ENCODE measurements at places on chromosomes 1 and 21.
A peak's percentile ranks its signal among the peaks of the same experiment; 100 is the strongest.

GRCh38 chr1:6351480-6352137, 42.0 kb downstream of the ACOT7 start:
- no peak for DNase-seq

GRCh38 chr1:240462766-240463395, 149.1 kb downstream of the GREM2 start:
- no peak for DNase-seq

DNA sequence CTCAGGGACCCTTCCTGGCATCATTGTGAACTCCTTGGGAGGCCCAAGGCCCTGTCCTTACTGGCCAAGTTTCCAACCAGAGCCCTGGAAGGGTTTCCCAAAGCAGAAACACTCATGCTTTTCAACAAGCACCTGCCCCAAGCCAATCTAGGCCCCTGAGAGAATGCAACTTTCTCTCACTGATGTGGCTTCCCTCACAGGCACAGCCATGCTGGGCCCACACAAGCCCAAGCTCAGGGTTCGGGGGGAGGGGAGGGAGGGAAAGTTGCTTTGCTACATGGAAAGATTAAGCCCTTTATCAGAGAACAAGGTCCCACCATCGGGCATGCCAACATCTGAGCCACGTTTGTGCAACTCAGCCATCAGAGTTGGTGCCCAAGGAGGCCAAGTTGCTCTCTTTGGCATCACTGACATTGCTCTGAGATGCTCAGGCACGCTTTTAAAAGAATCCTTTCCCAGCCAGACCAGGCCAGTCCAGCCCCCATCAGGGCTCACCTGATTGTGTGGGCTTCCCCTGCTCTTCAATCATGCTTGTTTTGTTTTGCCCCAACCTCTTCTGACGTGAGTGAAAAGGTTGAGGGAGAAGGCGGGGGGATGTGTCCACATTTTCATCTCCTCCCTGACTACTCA, 43.5 kb downstream of the RIMS3 start:
- DNase-seq, result no peak

- DNase-seq, result no peak
Measured at GRCh38 chr1:62621907-62622306, 24.6 kb downstream of the ANGPTL3 start.

DNA sequence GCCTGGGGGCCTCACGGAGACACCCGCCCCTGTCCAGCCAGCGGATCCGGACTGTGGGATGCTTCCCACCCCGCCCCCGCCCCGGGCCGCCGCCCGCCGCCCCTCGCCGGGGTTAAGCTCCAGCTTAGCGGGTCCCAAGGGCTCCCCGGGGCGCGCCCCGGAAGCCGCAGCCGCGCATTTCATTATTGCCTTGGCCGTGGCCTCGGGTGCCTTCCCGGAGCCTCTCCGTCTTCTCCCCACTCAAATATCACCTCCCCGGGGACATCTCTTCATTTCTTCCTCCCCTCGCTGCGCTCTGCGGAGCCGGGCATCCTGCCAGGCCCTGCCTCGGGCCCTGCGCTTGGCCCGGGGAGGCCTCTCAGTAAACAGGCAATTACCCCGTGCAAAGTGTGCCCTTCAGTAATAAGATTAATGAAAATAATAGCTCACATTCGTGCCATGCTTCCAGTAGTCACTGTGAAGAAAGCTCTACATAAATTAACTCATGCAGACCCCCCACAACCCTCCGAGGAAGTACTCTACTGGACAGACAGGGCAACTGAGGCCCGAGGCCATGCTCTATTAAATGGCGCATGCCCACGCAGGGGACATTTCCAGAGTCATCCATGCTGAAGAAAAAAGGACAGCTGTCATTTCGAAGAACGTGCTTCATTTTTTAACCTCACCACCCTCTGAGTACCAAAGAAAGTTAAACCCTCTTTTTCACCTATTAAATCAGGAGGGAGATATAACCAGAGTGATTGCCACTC, 49.9 kb upstream of the LAPTM5 start:
- DNase-seq, result no peak

- no peak for DNase-seq
Measured at GRCh38 chr1:204141131-204141530, 10.7 kb downstream of the ETNK2 start.

DNA sequence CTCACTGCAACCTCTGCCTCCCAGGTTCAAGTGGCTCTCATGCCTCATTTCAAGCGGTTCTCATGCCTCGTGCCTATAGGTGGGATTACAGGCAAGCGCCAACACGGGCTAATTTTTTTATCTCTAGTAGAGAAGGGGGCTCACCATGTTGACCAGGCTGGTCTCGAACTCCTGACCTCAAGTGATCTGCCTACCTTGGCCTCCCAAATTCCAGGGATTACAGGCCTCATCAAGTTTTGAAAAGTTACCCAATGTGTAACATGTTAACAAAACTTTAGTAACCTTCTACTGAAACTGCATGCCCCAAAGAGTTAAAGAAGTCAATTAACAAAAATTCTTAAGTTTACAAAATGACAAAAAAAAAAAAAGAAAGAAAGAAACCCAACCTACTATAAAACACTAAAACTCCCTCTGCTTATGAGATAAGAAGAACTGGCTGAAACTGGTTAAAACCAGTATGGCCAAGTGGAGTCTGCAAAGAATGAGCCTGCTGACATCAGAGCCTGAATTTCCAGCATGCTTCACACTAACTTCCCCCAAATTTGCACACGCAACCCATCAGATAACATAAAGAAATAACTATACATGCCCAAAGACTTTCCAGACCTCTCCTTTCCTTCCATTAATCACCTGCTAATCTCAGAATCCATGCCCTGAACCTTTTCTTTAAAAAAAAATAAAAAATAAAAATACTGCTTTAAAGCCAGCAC, 25.5 kb upstream of the PSMG1 start:
- no peak for DNase-seq

DNA sequence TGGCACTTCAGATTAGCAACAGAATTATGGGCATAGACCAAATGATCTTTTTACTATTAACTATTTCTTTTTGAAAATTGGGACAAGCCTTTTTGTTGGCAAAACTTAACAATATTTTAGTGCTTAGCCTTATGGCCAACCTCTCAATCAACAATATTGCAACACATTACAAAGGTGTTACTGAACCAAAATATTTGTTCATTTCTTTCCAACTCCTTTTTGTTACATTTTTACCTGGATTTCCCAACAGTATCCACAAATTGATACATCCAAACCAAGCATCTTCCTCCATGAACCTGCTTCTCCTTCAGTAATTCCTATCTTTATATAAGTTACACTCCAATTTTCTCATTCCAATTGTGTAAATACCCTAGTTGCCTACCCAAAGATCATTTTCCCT, 1.5 kb upstream of the AMPD1 start:
- no peak for DNase-seq

GRCh38 chr1:234400773-234401172, 27.5 kb downstream of the COA6 start:
- DNase-seq, result peak; percentile 32

GRCh38 chr1:187871177-187871845, 1042.6 kb downstream of the PLA2G4A start:
- no peak for DNase-seq

- DNase-seq, result no peak
Measured at GRCh38 chr1:183954496-183954895, 83.0 kb downstream of the COLGALT2 start.

DNA sequence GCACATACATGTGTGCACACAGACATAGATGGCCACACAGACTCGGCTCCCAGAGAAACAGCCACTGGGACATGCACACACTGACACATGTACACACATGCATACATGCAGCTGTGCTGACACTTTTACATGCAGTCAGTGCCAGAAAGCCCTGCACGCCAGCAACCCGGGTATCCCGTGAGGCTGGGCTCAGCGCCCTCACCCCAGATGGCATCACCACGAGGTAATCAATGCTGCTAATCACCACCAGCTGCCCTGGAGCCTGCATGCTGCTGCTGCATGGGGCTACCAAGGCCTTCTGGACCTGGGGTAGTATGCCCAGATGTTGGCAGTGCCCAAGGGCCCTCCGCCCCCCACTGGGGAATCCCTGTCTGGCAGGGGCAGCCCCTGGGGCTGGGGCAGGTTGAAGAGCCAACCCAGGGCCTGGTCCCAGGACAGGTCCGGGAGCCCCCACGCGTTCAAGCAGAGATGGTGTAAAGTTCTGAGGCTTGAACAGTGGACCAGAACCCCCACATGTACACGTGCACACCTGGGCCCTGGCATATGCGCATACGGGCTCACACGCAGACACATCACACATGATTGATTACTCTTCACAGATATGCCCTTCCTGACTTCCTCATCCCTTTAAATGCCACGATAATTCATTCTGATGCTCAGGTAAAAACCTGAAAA, 2.7 kb upstream of the COL16A1 start:
- no peak for DNase-seq

- no peak for DNase-seq
Measured at GRCh38 chr1:169090900-169091311, 15.6 kb upstream of the ATP1B1 start.

- DNase-seq, result no peak
Measured at GRCh38 chr1:25134801-25135461, 97.4 kb downstream of the SYF2 start.

GRCh38 chr1:32263744-32264143, 12.7 kb downstream of the LCK start:
- DNase-seq, result peak; percentile 25

GRCh38 chr1:41380979-41381691, 19.9 kb downstream of the FOXO6 start:
- no peak for DNase-seq

DNA sequence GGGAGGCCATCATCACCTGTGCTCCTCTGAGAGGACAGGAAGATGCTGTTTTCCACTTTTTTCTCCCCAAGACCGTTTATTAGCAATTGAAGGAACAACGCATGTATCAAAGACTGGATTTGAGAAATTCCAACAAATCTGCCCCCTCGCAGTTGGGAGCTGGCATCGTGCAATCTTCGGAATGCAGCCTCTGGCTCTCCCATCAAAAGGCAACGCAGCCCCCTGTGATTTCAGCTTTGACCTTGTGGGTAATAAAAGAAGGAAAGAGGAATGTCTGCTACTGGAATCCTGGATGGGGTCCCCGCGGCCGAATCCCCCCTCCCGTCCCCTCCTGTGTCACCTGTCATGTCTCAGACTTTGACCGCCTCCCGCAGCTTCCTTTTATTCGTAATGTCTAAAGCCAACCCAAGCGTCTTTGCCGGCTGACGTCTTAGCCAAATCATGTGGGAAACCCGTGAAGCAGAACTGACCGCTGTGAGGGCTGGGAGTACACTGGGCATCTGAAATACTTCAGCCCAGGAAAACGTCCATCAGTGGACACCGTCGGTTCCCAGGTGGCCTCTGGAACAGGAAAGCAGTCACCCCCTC, 101.5 kb downstream of the WDR4 start:
- DNase-seq, result no peak

DNA sequence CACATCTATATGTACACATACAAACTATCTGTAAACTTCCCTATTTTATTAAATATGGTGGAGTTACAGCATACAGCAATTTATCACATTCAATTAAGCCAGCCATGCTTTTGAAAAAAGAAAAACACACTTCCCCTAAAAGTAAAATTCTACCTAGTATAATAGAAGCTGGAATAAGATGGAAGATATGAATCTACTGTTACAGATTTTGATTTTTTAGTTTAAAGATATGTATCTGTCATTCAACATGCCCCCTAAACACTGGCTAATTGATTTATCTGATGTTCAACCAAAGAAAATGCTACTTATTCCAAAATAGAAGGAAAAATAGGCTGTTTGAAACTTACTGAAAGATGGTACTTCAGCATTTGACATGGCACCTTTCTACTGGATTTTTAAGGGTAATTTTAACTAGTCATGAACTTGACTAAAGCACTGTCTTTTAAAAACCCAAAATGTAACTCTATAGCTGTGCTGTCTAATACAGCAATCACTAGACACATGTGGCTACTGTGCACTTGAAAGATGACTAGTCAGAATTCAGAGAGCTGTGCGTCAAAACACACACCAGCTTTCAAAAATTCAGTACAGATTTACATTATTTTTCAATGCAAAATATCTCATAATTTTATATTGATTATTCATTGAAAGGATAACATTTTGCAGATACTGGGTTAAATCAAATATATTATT, 25.0 kb downstream of the NRIP1 start:
- DNase-seq, result no peak

GRCh38 chr21:36080386-36080785, 10.6 kb downstream of the CBR1 start:
- DNase-seq, result no peak

DNA sequence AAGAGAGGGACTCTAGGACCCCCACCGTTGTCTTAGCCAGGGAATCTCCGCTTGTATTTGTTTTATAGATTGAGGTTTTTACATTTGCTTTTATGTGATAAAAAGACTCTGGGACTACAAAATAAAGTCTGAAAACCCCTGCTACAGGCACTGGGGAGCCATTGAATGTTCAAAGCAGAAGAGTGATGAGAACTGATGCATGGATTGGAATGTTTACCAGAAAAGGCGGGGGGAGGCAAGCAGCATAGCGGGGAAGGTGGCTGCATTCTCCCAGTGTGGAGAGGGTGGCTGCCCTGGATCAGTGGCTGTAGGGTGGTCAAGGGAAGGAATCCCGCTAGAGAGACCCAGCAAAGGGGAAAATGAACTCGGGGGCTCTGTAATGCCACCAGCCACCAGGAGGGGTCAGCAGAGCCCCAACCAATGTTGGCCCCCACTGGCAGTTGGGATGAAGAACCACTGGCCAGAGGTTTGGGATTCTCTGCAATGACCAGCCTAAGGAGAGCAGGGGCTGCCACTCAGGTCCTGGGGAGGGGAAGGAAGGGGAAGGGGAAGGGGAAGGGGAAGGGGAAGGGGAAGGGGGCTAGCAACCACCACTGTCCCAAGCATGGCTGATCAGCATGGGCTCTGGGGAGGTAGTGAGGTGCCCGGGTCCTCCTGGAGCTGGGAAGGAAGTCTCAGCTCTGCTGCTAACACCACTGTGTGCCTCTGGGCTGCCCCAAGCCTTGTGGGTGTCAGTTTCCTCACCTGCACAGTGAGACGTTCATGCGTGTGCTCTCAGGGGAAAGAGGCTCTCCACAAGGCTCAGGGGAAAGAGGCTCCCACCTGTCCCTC, 19.2 kb upstream of the PEF1 start:
- peak; percentile 62 for DNase-seq
